ENCODE measurements at places on chromosomes 3 and 15. TPM values are rescaled to one million over a fixed set of nuclear protein-coding genes. Genes with fewer than 3 reads are reported as not detected.

- H3K27ac ChIP-seq: no peak overlapping the region
- H3K27me3 ChIP-seq: no peaks in the 10 kb centered on the region
- H3K4me3 ChIP-seq: no peak overlapping the region
- H3K36me3 ChIP-seq: no peaks in the 10 kb centered on the region
- no peaks in the 10 kb centered on the region for H3K4me1 ChIP-seq
These were observed 172.1 kb upstream of the SMAD3 start for GRCh38 chr15:66893294-66893693.

Gene FSIP1
- total RNA-seq: 4.1 TPM

GRCh38 chr15:80887148-80887547 lies 102.5 kb downstream of the MESD start:
- no peaks in the 10 kb centered on the region for H3K27me3 ChIP-seq
- H3K27ac ChIP-seq: no peak overlapping the region
- no peak overlapping the region for H3K4me3 ChIP-seq
- no peaks in the 10 kb centered on the region for H3K4me1 ChIP-seq
- no peaks in the 10 kb centered on the region for H3K36me3 ChIP-seq

DNA sequence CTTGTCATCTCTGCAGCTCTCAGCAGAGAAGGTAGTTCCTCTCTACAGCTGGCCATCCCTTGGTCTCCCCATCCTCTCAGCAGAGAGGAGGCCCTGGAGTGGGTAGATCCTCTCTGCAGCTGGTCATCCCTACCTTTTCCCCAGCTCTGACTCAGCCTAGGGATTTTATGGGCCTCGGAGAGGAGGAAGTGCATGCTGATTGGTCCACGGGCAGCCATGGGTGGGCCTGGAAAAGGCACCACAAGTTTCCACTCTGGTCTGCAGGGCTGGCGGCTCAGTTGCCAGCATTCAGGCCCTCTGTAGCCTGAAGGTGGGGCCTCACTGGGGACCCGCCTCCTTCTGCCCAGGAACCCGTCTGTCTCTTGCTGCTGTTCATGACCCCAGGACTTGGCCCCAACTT lies 36.9 kb downstream of the NR1D2 start:
- H3K27ac ChIP-seq: no peak overlapping the region
- H3K4me1 ChIP-seq: no peaks in the 10 kb centered on the region
- DNase-seq: no peak
- no peak overlapping the region for H3K4me3 ChIP-seq

GRCh38 chr15:85523530-85523929 lies 143.1 kb downstream of the AKAP13 start:
- DNase-seq: no peak
- H3K4me3 ChIP-seq: no peak overlapping the region
- no peaks in the 10 kb centered on the region for H3K36me3 ChIP-seq

DNA sequence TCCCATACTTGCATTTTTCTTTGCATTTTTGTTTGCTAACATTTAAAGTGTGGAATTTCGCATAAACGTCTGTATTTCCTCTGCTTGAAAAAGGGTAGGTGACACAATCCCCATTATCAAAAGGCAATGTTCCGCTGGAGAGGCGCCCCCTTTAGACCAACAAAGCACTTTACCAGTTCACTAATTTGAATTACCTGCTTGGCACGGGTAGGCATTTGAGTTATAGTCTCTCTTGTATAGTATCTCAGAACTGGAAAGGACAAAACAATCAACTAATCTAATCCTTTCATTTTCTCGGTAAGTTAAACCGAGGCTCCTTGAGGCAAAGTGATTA lies 775 bp upstream of the CCDC39 start:
- H3K4me1 ChIP-seq: no peaks in the 10 kb centered on the region
- peak; percentile 20 for DNase-seq
- H3K27me3 ChIP-seq: peaks cover 7% of the 10 kb centered on the region
- no peaks in the 10 kb centered on the region for H3K36me3 ChIP-seq
- H3K27ac ChIP-seq: no peak overlapping the region

DNA sequence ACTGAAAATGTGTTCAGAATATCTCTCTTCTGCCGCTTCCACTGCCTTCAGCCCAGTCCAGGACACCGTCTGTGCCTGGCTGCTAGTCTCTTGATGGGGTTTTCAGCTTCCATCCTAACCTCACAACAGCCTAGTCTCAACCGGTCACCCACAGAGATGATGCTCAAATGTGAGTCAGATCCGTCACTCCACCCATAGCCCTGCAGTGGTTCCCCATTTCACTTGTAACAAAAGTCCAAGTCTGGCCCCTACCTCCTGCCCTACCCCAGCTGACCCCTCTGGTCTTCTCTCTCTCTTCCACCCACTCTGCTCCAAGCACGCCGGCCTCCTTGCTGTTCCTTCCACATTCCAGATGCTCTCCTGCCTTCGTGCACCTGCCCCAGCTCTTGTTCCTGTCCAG lies 68.1 kb downstream of the PPARG start:
- H3K36me3 ChIP-seq: no peaks in the 10 kb centered on the region
- no peak overlapping the region for H3K4me3 ChIP-seq
- H3K4me1 ChIP-seq: no peaks in the 10 kb centered on the region

- no peaks in the 10 kb centered on the region for H3K27me3 ChIP-seq
- no peak overlapping the region for H3K4me3 ChIP-seq
- no peaks in the 10 kb centered on the region for H3K36me3 ChIP-seq
- no peak for DNase-seq
- H3K27ac ChIP-seq: no peak overlapping the region
These were observed 35.5 kb downstream of the CRTAP start for GRCh38 chr3:33149342-33149741.

Gene SPINT1
- total RNA-seq: 280 TPM

Gene DCLK3
- total RNA-seq: 0.11 TPM

DNA sequence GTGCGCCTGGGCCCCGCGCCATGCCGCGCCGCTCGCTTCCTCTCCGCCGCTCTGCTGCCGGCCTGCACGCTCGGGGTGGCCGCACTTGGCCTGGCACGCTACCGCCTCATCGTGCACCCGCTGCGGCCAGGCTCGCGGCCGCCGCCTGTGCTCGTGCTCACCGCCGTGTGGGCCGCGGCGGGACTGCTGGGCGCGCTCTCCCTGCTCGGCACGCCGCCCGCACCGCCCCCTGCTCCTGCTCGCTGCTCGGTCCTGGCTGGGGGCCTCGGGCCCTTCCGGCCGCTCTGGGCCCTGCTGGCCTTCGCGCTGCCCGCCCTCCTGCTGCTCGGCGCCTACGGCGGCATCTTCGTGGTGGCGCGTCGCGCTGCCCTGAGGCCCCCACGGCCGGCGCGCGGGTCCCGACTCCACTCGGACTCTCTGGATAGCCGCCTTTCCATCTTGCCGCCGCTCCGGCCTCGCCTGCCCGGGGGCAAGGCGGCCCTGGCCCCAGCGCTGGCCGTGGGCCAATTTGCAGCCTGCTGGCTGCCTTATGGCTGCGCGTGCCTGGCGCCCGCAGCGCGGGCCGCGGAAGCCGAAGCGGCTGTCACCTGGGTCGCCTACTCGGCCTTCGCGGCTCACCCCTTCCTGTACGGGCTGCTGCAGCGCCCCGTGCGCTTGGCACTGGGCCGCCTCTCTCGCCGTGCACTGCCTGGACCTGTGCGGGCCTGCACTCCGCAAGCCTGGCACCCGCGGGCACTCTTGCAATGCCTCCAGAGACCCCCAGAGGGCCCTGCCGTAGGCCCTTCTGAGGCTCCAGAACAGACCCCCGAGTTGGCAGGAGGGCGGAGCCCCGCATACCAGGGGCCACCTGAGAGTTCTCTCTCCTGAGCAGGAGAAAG lies 951 bp downstream of the GPR62 start:
- H3K4me1 ChIP-seq: peaks cover 6% of the 10 kb centered on the region
- no peaks in the 10 kb centered on the region for H3K27me3 ChIP-seq
- peak overlapping the region; percentile 32 for H3K4me3 ChIP-seq
- DNase-seq: no peak
- H3K36me3 ChIP-seq: no peaks in the 10 kb centered on the region

- H3K4me3 ChIP-seq: no peak overlapping the region
- no peak overlapping the region for H3K27ac ChIP-seq
- H3K4me1 ChIP-seq: no peaks in the 10 kb centered on the region
- no peaks in the 10 kb centered on the region for H3K27me3 ChIP-seq
- no peaks in the 10 kb centered on the region for H3K36me3 ChIP-seq
These were observed 14.0 kb upstream of the DUT start for GRCh38 chr15:48317221-48317620.
